Epithelial cell of proximal tubule (primary cell): ENCODE measurements at places on chromosomes 7 and 10. TPM values are rescaled to one million over a fixed set of nuclear protein-coding genes. Genes with fewer than 3 reads are reported as not detected.

GNB2 gene
- 245 and 295 TPM in 2 replicates for total RNA-seq

OR6B1 gene
- total RNA-seq = not detected in 2 replicates

ABCB1 gene
- total RNA-seq = 9.3 and 13.3 TPM in 2 replicates

AKR1C2 gene
- total RNA-seq = 1.0 and 4.4 TPM in 2 replicates

SGPL1 gene
- 32.8 and 35.7 TPM in 2 replicates for total RNA-seq

CNPY4 gene
- 8.8 and 10.1 TPM in 2 replicates for total RNA-seq

TMEM229A gene
- total RNA-seq = not detected in 2 replicates

ZNF804B gene
- total RNA-seq = not detected in 2 replicates

EPO gene
- not detected in 2 replicates for total RNA-seq

PKD1L1 gene
- under 0.01 TPM in 1 of 2 replicates, not detected in the other for total RNA-seq

PRSS37 gene
- not detected in 2 replicates for total RNA-seq

VKORC1L1 gene
- 13.8 and 17.1 TPM in 2 replicates for total RNA-seq

LBX1 gene
- not detected in 2 replicates for total RNA-seq

GPRIN2 gene
- 4.5 and 9.1 TPM in 2 replicates for total RNA-seq

CALML3 gene
- total RNA-seq = not detected in 2 replicates

CPED1 gene
- 0.80 and 2.1 TPM in 2 replicates for total RNA-seq

MRPL43 gene
- total RNA-seq = 99.6 and 134 TPM in 2 replicates

SUPV3L1 gene
- 29.0 and 38.0 TPM in 2 replicates for total RNA-seq

PRLHR gene
- total RNA-seq = not detected in 2 replicates

CDHR3 gene
- total RNA-seq = 0.17 and 0.80 TPM in 2 replicates

ITPRID1 gene
- total RNA-seq = not detected in 2 replicates

SLIT1 gene
- under 0.01 and 0.12 TPM in 2 replicates for total RNA-seq

BMPR1A gene
- 15.5 and 22.4 TPM in 2 replicates for total RNA-seq

FAM25A gene
- total RNA-seq = not detected in 2 replicates

MET gene
- 155 and 164 TPM in 2 replicates for total RNA-seq

ADAM22 gene
- total RNA-seq = 0.63 and 1.2 TPM in 2 replicates

SNX10 gene
- total RNA-seq = 18.8 and 29.0 TPM in 2 replicates

ASB10 gene
- not detected in 2 replicates for total RNA-seq

CD36 gene
- total RNA-seq = not detected in 2 replicates

SLC16A9 gene
- 2.9 and 3.5 TPM in 2 replicates for total RNA-seq

CDK13 gene
- total RNA-seq = 36.0 and 41.1 TPM in 2 replicates

ASZ1 gene
- total RNA-seq = not detected in 2 replicates

CRPPA gene
- 0.52 and 1.8 TPM in 2 replicates for total RNA-seq

FOXP2 gene
- 0.06 and 0.22 TPM in 2 replicates for total RNA-seq

C10orf53 gene
- total RNA-seq = not detected in 2 replicates

GTF2IRD2 gene
- total RNA-seq = 2.8 and 3.8 TPM in 2 replicates

AKR1C4 gene
- not detected in 2 replicates for total RNA-seq

COMTD1 gene
- 41.5 and 62.2 TPM in 2 replicates for total RNA-seq

MYPN gene
- total RNA-seq = 0.36 and 0.98 TPM in 2 replicates

PAPOLB gene
- total RNA-seq = 0.07 TPM in 1 of 2 replicates, not detected in the other

FFAR4 gene
- total RNA-seq = not detected in 2 replicates

TEX47 gene
- total RNA-seq = not detected in 2 replicates

PRKAR2B gene
- total RNA-seq = 4.1 and 5.2 TPM in 2 replicates

HOXA11 gene
- total RNA-seq = 10.7 and 12.5 TPM in 2 replicates

TMEM120A gene
- total RNA-seq = 7.6 and 13.6 TPM in 2 replicates

SKIDA1 gene
- 0.52 and 1.4 TPM in 2 replicates for total RNA-seq

IL2RA gene
- not detected in 2 replicates for total RNA-seq

PDK4 gene
- 0.29 and 0.52 TPM in 2 replicates for total RNA-seq

NUTM2D gene
- total RNA-seq = 0.65 and 1.0 TPM in 2 replicates

SFRP4 gene
- 0.06 TPM in 1 of 2 replicates, not detected in the other for total RNA-seq
